IMR-90 (cell line): ENCODE measurements at places on chromosomes 5 and 9.

- no peak for DNase-seq
These were observed 27.4 kb downstream of the ERMP1 start for GRCh38 chr9:5805478-5805877.

GRCh38 chr5:139394123-139394653, 716 bp downstream of the PROB1 start:
- no peak for DNase-seq

DNA sequence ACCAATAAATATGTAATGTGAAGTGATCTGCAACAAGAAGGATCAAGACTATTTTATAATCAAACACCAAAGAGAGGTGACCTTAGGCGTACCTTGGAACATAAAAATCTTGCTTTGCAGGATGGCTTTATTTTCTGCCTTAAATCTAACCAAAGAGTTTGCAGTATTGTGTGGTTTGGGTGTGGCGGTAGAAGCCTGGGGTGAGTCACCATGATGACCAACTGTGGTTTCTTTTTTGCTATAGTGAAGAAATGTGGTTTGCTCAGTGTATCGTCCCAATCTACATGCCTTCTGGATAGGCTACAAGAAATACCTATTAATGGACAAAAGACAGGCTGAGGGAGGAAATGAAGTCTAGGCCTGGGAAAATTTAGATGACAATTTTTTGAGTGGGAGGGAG, 5.1 kb upstream of the CAST start:
- peak; percentile 94 for DNase-seq

DNA sequence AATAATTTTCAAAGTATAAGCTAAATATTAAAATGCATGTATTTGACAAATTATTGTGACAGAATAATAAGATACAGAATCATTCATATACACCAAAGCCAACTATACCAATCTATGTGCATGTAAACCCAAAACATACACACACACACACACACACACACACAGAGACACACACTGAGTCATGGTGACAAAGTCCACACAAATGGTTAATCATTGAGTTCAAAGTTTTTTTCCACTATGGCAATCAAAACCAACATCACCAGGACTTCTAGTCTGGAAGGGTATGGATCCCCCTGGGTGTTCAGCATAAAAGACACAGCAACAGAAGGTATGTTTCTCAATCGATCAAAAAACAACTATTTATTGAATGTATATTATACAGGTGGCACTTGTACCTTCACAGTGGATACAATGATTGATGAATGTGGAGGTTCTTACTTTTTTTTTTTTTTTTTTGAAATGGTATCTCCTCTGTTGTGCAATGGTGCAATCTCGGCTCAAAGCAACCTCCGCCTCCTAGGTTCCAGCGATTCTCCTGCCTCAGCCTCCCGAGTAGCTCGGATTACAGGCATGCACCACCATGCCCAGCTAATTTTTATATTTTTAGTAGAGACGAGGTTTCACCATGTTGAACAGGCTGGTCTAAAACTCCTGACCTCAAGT, 137.0 kb downstream of the PDE4D start:
- no peak for DNase-seq

DNA sequence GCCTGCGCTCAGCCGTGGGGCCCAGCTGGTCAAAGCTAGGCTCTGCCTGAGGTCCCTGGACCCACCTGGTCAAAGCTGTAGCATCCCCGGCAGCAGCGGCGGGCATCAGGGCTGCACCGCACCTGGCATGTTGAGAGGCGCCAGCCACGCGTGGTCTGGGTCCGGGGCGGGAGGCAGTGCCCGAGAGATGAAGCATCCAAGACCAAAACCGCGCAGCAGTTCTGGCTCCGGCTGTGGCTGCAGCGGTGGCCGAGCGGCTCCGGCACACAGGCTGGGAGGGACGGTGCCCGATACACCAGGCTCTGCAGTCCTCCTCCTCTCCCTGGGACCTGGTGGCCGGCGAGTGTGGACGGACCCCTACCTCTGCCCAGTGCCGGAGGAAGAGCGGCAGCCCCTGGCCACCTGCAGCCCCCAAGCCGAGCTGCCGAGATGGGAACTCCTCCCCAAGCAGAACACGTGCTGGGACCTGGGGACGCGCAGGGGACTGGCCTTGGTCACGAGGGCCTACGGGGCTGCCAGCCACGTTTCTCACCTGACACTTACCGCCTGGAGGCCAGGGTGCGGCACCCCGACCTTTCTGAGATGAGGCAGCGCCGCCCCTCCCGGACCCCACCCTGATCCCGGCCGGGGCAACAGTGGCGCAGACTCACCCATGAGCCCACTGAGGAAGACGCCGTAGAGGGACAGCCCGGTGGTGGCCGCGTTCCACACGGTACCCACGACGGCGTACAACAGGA, 33.0 kb downstream of the SLC9A3 start:
- no peak for DNase-seq

GRCh38 chr9:91930475-91930874, 19.6 kb downstream of the ROR2 start:
- peak; percentile 30 for DNase-seq

DNA sequence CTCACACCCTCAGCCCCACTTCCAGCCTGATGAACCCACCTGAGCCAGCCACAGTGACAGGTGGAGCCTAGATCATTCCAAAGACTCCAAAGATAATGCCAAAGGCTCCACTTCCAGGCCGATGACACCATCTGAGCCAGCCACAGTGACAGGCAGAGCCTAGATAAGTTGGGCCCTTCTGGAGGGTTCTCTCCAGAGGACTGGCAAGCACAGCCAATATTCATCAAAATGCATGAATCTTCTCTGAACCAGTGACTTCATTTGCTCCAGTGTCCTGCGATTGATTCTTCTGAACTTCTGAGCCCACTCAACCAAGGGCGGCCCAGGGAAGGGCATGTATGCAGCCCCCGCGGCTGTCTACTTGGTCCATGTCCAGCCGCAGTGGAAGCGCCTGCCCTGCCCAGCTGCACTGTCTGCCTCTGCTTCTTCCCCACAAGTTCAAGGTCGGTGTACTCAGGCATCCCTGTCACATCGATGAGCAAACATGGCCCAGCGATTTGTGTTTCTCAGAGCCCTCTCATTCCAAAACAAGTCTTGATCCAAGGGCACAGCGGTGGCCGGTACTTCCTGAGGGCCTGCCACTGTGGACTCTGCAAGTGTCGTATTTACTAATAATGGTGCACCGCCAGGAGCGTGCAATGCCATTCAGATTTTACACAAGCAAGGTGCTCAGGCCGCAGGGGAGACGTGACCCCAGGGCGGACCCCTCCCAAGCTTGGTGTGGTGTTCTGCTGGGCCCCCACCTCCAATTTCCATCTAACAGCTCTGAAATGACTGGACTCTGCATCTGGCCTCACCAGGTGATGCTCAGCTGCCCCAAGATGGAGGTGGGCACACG, 107.0 kb downstream of the VAV2 start:
- DNase-seq = no peak

DNA sequence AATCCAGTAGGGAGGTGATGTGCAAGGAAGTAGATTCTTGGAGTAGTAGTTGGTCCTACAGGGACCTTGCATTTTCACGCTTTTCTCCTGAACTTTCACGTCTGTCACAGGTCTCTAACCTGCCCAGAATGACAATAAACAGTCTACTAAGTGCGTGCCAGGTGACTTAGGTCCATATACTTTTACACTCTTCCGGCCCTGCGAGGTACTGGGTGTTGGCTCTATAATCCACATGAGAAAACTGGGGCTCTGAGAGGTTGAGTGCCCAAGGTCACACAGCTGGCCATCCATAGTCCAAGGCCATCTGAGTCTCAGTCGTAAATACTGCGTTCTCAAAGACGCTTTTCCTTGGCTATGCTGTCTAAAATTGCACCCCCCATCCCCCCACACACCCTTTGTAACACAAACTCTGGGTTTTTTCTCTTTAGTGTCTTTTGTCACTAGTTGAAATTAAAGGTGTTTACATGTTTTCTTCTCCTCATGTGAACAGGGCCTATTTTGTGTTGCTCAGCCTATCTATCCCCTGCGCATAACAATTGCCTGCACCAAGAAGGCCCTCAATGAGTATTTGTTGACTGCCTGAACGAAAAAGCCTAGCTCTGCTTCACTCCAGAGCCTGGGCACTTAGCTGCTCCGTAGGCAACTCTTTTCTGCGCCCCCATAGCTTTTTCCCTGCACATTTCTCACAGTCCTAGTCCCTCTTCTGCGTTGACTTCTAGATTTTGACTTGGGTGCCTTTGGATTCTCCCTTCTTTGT, 943 bp downstream of the SFXN1 start:
- no peak for DNase-seq

GRCh38 chr9:87593359-87593980, 95.8 kb downstream of the DAPK1 start:
- DNase-seq = no peak

DNA sequence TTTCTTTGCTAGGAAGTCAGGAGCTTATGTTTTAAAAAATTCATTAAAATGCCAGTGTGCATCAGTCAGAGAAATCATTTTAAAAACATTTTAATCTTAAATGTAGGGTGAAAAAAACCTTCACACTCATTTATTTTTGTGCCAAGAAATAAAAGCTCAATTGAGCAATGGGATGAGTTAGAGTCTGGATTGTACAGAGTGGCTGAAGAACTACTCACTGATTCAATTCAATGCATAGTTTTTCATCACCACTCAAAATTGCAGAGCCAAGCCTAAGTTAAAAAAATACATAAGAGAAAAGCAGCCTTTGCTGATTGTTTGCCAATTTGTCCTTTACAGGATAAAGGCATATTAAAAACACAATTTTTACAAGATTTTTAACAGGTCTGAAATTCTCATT, 168.2 kb upstream of the DMRTA1 start:
- DNase-seq = no peak
